NAMALWA (cell line): ENCODE measurements at places on chromosomes 3 and 15.

DNA sequence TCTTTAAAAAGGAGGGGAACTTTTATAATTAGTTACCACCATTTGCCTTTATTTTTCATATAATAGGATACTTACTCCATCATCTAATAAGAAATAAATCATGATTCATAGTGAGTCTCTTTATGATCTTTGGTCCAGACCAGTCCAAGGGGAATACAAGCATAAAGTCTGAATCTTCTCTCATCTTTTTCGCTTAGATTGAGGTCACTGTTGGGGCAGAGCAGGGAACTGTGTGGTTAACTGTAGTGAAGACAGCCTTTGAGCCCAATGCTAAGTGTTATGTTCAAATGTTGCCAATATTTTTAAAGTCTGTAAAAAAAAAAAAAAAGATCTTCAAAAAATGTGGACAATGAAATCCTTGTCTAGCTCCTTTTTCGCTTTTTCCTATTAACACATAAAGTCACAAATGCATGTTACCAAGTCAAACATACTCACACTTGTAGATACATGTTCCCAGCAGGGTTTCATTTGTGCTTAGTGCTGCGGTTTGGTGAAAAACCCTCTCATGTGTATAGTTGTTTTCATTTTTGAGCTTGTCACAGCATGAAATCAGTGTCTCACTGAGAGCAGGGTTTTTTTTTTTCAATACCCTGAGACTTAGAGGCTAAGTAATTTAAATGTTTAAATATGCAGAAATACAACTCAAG lies 72.1 kb downstream of the EPHA3 start:
- peak; percentile 5 for DNase-seq

DNA sequence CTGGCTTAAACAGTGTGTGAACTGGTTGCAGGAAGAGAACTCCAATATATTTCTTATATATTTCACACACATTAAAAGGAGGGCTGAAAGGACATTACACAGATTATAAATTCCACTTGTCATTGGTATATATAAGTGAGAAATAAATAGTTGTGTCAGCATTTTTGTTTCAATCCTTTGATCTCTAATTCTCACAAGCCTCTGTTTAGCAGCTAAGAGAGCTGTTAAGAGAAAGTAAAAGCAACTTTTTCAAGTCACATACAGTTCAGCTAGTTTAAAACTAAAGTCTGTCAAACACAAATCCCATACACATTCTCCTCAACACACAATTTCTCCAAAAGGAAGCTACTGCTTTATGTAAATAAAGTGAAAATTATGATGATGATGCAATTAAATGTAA lies 70.5 kb upstream of the CCDC39 start:
- DNase-seq, result no peak

DNA sequence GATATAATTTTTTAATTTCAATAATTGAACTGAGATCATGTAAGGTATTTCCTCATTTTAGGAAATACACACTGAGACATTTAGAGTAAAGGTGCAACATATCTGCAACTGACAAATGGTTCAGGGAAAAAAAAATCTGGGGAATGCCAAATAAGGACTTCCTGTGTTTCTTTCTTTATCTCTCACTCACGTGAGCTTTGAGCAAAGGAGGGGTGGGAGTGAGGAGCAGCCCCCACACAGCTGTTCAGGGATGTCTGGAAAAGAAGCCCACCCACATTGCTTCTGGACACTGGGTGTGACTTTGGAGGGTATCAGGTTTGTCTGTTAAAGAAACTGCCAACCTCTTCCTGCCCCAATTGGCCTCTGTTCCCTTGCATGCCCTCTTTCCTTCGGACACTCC lies 5.6 kb upstream of the TP63 start:
- DNase-seq, result no peak

- DNase-seq, result no peak
These were observed 45.2 kb downstream of the CCNB2 start for GRCh38 chr15:59150185-59150584.
